NCI-H187 (cell line): ENCODE measurements at places on chromosomes 13 and 19.

DNA sequence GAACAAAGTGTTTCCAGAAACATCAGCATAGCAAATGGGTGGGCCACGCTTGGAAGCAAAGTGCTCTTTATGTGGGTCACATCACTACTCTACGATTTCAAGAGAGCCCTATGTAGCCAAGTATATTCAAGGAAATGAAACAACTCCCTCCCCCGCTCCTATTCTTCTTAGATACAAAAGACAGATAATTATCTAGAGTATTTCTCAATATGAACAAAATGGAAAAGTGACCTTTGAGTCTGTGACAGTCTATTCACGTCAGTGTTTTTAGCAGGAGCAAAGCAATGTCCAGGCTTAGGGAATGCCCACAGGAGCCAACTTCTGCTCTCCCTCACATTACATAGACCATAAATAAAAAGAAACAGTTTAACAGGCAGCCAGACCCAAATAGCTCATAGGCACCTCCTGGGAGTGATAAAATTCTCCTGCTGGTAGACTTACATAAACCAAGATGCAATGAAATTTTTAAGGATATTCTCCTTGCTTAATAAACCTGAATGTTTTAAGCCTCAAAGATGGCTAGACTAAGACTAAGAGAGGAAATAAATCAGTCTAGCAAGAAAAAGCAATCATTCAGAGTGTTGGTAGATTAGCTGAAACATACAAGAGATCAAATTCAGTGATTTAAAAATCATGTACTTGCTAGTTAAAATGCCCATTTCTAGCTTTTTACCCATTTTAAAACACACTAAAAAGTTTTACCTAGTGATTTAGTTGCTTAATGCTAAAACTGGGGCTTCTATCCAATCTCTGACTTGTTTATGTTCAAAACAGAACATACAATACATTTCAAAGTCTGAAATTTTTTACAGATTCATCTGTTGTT is 182.8 kb downstream of the RGCC start:
- DNase-seq, result no peak

- no peak for DNase-seq
Observed at GRCh38 chr19:40632311-40633036, 31.3 kb downstream of the LTBP4 start.

- no peak for DNase-seq
Observed at GRCh38 chr19:29860492-29860891, 48.7 kb downstream of the CCNE1 start.

DNA sequence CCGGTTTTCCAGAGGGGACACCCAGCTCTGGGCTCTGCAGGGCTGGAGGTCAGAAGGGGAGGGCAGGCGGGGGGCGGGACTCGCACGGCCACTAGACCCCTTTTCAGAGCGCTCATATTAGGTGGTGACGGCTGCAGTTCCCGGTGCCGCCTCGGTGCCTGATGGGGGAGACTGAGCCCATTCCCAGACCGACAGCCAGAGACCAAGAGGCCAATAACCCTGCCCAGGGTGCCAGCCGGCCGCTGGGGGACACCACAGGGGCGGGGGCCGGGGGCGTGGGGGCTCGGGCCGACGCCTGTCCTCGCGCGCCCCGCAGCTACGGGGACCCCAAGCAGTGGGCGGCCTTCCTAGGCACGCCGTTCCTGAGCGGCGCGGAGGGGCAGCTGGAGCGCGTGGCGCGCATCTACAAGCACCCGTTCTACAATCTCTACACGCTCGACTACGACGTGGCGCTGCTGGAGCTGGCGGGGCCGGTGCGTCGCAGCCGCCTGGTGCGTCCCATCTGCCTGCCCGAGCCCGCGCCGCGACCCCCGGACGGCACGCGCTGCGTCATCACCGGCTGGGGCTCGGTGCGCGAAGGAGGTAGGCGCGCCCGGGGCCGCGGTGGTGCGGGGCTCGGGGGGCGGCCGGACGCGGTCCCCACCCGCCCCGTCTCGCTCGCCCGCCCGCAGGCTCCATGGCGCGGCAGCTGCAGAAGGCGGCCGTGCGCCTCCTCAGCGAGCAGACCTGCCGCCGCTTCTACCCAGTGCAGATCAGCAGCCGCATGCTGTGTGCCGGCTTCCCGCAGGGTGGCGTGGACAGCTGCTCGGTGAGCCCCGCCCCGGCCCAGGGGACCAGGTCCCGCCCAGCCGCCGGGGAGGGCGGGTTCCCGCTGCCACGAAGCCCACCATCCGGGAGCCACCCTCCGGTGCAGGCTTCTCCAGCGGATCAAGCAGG is 2.4 kb downstream of the TIMM13 start:
- no peak for DNase-seq

- DNase-seq, result no peak
Observed at GRCh38 chr19:35977446-35978222, 17.4 kb upstream of the SDHAF1 start.

DNA sequence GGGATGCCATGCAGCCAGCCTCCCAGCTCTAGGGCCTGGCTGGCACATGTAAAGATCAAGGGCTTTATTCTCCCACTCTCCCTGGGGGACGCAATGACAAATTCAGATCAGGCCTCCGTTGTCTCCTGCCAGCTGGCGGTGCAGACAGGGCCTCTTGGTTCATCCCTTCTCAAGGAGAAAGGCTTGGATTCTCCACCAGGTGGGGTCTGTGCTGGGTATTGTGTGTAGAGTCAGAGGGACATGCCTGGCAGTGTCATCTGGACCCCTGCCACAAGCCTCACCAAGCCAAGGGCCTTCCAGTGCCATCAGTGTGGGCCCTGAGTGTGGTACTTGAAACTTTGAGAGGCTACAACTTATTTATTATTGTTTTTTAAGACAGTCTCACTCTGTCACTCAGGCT is 8.4 kb upstream of the PTPRS start:
- no peak for DNase-seq

DNA sequence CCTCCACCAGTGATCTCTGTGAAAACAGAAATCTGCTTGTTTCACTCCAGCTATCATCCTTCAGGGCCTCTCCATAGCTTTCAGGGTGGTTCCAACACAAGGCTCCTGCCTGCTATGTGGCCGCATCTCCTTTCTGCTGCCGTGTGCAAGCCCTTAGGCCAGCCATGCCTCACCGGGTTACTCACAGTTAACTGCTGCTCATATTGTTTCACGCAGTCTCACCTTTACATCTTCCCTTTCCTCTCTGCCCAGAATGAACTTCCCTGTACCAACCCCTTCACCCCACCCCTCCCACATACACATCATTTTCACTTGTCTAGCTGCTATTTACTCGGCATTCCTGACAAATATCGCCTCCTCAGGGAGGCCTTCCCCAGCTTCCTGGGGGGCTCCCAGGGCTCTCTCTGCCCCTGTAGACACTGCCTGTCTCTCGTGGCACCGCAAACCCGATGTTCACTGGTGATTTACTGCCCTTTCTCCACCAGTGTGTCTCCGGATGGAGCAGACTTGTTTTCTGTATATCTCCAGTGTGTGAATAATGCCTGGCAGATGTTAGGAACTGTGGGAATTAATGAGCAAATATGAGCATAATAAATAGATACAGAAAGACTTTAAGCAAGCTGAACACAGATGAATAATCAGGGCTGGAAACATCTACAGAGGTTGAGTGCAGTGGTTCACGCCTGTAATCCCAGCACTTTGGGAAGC is 39.3 kb upstream of the GPR183 start:
- no peak for DNase-seq
